ENCODE measurements at places on chromosomes 12 and 14.

DNA sequence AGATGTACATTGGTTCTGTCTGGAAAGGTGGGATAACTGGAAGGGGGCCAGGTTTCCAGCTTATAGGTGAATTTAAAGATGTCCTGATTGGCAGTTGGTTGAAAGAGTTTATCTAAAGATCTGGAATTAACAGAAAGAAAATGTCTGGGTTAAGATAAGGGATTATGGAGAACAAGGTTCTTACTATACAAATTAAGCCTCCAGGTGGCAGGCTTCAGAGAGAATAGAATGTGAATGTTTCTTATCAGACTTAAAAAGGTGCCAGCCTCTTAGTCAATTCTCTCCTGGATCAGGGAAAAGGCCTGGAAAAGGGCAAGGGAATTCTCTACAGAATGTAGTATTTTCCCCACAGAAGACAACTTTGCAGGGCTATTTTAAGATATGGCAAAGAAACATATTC, 53.1 kb downstream of the CNTN1 start:
- DNase-seq = no peak

DNA sequence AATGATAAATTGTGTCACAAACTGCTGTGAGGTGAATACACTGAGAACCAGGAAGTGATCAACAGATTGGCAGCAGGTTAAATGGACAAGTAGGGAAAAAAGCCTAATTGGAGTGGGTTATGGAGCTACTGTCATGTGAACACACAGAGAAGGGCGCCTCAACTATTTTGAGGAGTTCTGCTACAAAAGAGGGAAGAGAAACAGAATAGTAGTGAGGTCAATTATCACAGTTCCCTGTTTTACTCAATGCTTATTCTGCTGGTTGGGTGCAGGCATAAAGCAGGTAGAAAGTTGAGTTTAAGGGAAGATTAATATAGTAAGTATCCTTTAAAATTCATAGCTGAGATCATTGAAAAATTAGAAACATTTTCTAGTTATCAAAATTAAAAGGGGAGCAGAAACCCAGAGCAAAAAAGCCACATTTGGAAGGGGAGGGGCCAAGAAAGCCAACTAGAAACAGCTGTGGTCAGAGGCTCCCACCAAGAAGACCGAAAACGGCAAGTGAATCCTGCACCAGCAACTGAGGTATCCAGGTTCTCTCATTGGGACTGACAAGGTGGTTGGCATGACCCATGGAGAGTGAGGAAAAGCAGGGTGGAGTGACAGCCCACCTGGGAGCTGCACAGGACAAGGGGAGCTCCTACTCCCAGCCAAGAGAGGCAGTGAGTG, 105.7 kb downstream of the ZC3H14 start:
- no peak for DNase-seq

DNA sequence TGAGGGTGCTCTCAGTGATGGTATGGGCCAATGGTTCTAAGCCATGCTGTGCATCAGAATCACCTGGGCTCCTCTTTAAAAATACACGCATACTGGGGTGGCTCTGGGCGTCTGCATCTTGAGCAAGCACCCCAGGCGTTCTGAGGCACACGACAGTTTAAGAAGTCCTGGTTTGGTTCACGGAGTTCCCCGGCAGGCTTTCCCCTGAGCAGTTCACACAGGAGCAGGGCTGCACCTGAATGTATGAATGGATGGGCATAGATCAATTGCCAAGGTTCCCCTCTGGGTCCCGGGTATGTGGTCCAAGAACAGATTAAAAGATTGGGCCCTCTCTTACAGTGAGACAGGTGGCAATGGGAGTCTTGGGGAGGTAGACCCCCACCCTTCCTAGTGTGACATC, 395.3 kb downstream of the DPF3 start:
- no peak for DNase-seq

- no peak for DNase-seq
These were observed 74.3 kb upstream of the C14orf132 start for GRCh38 chr14:95964901-95965300.

DNA sequence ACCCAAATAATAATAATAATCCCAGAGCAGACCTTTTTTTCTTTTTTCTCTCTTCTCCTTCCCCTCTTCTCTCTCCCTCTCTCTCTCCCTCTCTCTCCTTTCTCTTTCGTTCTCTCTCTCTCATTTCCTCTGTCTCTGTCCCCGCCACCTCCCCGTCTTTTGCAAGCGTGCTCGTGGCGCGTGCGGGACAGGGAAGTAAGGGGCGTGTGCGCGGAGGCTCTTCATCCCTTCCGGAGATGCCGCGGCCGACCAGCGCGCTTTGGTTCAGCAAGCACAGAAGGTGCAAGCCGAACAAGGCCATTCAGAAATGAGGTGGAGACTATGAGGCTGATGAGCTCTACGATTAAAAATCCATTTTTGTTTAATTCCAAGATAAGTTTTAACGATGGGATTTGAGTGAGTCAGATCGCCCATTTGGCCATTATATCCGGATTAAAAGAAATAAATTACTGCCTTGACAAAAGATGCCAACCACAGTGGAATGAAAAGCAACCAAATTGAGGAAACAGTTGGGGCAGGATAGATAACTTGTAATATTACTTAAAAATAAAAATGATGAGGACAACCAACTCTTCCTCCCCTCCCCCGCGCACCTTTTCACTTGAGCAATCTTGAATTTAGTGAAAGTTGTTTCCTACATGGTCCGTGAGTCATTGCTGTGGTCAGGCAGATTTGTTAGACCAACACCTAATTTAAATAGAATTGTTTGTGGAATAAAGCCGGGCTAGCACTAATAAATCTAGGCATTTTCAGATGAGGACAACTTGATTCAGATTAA, 1.2 kb upstream of the AMIGO2 start:
- DNase-seq = peak; percentile 63

- no peak for DNase-seq
These were observed 327.3 kb downstream of the ADGRD1 start for GRCh38 chr12:131281016-131281415.

GRCh38 chr12:93192878-93193277, 184.8 kb upstream of the NUDT4 start:
- DNase-seq = no peak

GRCh38 chr14:53874704-53875103, 81.9 kb downstream of the BMP4 start:
- DNase-seq = no peak
